Fibroblast of skin of left biceps (primary cell): ENCODE measurements at places on chromosomes 2 and 18.

DNA sequence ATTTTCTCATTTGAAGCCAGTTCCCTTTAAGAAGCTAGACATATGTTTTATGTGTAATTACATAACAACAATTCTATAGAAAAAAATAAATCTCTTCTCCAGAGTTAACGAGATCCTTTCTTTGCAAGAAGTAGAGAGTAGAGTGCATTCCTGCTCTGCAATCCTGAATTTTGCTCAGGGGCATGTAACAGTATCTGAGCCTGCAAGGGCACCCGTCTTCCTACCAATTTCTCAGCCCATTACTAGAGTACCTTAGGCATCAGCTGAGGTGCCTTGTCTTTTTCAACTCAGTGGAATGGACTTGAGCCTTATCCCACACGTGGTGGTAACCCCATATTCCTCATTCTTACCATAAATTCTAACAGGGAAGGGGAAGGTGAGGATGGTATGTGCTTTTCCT is 205.9 kb downstream of the IKZF2 start:
- DNase-seq: no peak

DNA sequence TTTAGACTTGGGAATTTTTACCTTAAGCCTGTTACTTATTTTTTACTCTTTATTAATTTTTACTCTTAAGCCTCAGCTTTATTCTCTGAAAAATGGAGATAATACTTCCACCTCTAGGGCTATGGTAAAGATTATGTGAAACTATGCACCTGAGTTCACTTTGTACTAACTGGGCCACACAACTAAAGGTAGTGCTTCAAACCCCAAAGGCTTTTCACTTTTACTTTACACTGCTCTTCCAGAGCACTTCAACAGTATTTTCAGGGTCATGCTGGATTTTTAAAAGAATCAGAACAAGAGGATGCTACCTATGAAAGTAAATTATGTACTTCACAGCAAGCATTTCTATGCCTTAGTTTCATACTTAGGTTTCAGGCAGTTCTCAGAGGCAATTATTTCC is 27.8 kb downstream of the MEX3C start:
- DNase-seq: no peak

DNA sequence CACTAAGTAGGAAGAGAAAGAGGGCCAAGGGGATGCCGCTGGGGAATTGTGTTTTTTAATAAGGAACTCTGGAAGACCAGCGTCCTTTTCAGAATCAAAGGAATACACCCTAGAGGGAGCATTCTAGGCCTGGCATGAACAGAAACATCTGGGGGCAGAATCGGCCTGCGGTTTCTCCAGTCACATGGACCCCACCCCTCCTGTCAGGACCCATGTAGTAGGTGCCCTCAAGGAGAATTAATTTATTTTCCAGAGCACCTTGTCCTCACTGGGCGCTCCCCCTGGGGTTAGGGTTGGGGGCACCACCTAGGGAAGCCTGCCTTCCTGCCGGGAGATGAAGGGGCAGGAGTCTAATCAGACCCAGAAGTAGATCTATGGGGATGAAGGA is 44.2 kb downstream of the TMEM37 start:
- DNase-seq: no peak

DNA sequence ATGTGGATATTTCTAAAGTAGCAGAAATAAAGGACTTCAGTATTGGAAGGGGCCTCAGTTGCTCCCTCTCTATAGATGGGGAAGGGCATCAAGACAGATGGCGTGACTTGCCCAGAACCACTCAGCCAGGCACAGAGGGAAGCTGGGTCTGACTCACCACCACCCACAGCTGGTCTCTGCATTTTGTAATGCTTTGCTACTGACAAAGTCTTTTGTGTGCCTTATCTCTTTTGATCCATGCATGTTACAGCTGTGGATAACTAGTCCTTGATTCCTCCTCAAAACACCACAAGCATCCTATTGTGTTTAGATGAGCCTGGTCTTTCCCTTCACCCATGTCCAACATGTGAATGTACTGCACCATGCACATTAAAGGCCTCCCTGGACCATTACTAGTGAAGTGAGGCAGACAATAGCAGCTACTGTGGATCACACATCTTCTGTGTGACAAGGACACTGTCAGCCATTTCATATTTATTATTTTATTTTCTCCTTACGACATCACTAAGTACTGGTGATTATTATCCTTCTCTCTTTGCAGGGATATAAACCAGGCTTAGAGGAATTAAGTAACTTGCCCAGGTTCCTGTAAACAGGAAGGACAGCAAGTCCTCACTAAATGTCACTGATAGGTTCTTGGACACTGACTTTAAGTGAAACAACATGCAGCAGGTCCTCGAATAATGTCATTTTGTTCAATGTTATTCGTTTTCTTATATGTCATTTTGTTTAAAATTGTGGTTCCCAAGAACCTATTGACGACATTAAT is 29.6 kb upstream of the IL37 start:
- DNase-seq: no peak

- no peak for DNase-seq
Observed at GRCh38 chr18:34809451-34810072, 99.5 kb downstream of the DTNA start.

- DNase-seq: no peak
Observed at GRCh38 chr2:146853741-146854444, 990.9 kb upstream of the ACVR2A start.

GRCh38 chr2:16104949-16105668 is 164.8 kb downstream of the MYCN start:
- DNase-seq: no peak

DNA sequence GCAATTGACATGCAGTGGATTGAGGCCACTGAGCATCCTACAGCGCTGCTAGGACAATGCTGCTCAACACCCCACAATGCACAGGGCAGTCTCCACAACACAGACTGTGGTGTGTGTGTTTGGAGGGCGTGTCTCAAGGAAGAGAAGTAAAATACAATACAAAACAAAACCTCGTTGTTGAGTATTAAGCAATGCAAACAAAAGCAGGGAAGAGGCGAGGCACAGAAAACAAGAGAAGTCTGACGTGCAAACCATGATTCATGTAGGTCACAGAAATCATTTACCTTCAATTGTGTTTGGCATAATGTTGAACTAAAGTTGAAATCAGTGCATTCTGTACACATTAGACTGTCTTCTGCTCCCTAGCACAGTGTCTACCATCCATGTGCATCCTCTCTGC is 260.9 kb downstream of the PHLPP1 start:
- no peak for DNase-seq

- no peak for DNase-seq
Observed at GRCh38 chr2:95278051-95278471, 3.8 kb downstream of the PROM2 start.

DNA sequence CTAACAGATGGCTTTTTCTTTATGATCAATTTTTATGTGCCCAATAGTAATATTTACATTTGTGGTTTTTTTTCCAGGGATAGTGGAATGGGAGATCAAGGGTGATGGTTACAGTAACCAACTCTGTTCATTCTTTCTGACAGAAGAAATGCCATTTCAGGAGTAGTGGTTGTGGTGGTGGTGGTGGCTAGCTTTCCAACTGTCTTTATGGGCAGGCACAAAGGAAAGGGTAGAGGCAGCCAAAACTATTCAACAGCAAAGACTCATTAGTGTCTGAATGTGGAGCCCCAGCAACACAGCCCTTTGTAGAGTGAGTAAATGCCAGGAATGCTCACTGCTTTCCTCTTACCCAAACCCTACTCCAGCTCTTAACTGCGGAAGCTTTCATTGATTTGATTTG is 227.7 kb downstream of the RND3 start:
- DNase-seq: no peak

DNA sequence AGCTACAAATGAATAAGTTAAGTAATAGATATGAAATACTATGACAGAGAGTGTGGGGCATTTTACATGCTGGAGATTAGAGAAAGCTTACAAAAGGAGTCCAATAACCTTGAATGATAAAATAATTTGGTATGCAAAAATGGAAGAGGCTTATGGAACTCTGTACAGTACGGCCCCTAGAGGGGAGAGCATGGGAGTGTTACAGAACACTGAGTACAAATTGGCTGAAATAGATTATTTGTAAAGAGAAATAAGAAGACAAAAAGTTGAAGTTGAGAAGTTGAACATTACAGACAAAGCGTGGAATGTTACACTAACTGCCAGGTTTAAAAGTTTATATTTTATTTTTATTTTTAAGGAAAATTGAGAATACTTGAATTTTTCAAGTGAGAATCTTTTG is 192.1 kb upstream of the DOK6 start:
- no peak for DNase-seq

GRCh38 chr2:238489431-238489830 is 62.7 kb downstream of the ASB1 start:
- no peak for DNase-seq

DNA sequence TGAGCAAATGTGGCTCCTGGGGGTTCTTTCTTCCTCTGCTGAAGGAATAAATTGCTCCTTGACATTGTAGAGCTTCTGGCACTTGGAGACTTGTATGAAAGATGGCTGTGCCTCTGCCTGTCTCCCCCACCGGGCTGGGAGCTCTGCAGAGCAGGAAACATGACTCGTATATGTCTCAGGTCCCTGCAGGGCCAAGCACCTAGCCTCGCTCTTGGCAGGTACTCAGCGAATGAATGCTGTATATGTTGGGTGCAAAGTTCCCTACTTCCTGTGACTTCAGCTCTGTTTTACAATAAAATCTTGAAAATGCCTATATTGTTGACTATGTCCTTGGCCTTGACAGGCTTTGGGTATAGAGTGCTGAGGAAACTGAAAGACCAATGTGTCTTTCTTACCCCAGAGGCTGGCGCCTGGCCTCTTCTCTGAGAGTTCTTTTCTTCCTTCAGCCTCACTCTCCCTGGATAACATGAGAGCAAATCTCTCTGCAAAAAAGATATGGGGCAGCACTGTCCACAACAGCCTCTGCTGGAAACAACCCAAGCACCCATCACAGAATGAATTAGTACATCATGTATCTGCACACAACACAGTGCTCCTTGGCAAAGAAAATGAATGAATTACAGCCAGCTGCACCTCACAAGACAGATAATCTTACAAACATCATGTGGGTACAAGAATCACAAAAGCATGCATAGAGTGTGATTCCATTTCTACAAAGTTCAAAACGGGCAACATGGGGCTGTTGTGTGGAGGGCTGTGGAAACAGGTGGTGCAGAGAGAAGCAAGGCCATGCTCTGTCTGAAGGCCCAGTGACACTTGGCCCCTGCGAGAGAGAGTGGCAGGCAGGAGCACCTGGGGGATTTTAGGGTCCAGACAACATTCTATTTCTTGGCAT is 6.6 kb downstream of the IL1RN start:
- DNase-seq: no peak

- no peak for DNase-seq
Observed at GRCh38 chr2:240363746-240364581, 71.5 kb upstream of the GPC1 start.

DNA sequence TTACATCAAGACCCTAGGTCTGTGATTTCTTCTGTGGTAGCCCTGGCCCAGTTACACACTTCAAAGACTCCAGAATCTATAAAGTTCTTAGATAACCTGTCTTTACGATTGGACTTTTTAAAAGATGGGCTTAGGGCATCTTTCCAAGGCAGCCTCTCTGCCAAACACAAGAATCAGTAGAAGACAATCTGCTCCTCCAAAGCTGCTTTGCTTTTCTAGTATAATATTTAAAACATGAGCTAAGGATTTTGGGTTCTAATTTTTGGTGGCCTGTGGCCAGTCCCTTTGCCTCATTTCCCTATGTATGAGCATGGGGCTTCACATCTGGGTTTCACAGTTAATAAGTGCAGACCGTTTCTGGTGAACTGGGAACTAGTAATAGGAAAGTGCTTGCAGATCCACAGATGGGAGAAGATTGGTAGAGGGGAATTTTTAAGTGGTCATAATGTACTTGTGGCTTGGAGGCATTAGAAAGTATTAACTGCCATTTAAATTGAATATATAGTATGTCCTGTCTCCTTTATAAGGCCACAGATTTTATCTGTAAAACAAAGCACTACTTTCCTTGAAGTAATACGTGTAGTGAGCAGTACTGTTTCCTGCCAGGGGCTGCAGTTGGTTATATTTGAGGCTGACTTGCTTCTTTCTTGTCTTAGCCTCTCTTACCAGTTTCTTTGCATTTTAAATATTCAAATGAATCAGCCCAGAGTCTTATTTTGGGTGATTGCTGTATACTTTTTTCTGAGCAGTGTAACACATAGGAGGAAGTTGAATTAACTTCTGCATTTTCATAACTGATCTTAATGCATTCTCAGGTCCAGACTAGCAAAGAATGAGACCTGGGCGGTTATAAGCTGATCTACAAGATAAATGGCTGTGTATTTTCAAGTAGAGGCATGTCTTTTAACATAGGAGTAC is 1.5 kb downstream of the ARPC2 start:
- no peak for DNase-seq

DNA sequence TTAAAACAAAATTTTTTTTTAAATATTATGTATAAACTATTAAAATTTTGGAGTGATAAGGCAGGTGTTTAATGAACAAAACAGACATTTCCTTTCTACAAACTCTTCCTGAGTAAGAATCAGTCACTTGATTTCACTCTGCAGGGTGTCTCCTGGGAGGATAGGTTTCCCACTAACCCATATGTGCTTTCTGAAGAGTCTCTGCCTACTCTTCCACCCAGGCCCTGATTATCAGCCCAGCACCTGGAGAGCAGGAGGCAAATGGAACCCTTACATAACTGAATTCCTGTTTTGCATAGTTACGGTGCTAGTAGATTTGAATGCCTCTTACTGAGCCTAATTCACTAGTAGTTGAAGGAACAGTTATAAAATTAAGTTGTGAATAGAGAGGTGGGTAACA is 1718.6 kb downstream of the SUCLG1 start:
- DNase-seq: no peak

GRCh38 chr2:139773720-139774277 is 993.6 kb upstream of the NXPH2 start:
- no peak for DNase-seq

DNA sequence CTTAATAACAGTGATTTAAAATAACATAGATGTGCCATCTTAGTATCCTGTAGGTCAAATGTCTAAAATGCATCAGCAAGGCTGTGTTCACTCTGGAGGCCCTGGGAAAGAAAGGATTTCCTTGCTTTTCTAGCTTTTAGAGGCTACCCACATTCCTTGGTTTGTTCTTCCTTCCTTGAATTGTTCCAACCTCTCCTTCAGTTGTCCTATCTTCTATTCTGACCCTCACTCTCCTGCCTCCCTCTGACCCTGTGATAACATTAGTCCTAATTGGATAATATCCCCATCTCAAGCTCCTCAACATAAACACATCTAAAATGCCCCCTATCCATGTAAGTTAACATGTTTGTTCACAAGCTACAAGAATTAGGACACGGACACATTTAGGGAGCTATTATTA is 733.5 kb downstream of the SOCS6 start:
- no peak for DNase-seq

DNA sequence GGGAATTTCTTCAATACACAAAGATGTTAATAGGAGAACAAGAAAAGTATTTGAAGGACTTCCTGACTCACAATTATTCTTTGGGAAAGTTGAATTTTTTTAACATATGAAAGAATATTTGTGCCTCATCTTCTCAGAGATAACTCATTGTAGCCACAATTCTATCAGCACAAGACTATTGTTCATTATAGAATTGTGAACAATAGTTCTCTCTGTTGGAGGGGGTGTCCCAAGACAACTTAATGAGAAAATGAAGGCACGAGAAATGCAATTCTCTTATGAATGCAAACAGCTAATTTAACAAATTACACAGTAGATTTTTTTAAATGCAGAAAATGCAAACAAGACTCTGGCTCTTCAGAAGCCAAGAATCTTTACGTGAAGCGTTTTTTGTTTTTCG is 157.0 kb downstream of the BARD1 start:
- DNase-seq: no peak
